ENCODE measurements at places on chromosomes 2 and 18.

- no peak for DNase-seq
Observed at GRCh38 chr18:43405097-43405496, 127.8 kb upstream of the SYT4 start.

DNA sequence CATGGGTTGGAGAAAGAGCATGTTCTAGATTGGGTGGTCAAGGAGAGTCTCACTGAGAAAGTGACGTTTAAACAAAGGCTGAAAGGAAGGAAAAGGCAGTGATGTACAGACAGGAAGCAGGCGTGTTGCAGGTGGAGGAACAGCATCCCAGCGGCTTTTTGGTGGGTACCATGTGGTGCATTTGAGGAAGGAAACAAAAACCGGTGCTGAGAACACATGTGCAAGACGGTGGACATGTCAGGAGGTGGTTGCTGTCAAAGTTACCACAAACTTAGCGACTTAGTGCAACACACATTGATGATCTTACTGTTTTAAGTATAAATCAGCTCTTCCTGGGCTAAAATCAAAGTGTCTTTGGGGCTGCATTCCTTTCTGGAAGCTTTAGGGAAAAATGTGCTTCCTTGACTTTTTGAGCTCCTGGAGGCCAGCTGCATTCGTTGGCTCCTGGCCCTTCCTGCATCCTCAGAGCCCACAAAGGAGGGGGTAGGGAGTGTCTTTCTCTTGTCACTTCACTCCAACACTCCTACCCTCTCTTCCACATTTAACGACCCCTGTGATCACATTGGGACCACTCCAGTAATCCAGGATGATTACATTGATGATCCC is 380.6 kb downstream of the FBXO15 start:
- DNase-seq: no peak

GRCh38 chr18:6557057-6557769 is 142.5 kb upstream of the L3MBTL4 start:
- no peak for DNase-seq

- DNase-seq: peak; percentile 30
Observed at GRCh38 chr18:48949606-48950535, 894 bp downstream of the SMAD7 start.

DNA sequence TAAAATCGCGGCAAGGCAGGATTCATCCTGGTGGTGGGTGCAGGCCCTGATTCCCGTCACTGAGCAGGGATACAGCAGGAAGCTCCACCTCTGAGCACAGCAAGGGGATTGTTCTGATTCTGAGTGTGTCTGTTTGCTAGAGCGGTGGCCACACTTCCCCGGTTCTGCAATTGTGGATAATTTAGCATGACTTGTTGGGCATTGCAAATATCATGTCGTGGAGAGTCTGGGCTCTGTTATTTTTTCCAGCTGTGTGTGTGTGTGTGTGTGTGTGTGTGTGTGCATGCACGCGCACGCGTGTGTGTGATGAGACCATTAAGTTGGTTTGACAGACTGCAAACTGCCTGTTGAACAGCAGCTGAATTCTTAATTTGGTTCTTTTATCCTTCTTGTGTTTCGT is 4.1 kb upstream of the TMEM18 start:
- DNase-seq: no peak

DNA sequence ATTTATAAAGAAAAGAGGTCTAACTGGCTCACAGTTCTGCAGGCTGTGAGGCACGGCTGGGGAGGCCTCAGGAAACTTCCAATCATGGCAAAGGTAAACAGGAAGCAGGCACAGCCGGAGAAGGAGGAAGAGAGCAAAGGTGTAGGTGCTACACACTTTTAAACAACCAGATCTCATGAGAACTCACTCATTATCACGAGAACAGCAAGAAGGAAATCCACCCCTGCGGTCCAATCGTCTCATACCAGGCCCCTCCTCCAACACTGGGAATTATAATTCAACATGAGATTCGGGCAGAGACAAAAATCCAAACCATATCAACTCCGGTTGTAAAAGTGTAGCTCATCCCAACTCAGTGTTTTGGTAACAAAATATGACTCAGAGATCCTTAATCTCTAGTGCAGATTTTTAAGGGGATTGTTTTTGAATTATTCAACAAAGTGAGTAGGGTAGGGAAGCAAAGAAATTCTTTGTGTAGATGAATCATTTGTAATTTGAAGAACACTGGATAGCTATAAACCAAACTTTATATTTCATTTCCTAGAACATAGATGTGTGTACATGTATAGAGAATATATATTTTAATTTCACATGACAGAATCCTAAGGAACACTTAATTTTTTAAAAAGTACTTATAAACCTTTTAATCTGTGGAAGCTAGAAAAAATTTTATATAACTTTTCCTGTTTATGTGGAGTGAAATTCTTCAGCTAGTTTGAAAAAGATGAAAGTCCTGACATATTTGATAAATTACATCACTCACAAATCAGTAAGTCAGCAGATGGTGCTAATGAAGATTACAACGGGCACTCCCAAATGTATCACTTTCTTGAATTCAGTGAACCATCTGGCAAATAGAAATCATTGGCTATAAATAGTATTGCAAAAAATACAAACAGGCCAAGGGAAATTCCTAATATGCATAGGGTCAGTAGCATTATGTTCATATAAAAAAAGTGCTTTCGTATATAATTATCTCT is 130.1 kb downstream of the OLA1 start:
- DNase-seq: no peak

- DNase-seq: no peak
Observed at GRCh38 chr2:216761133-216761532, 65.8 kb upstream of the IGFBP5 start.

- DNase-seq: no peak
Observed at GRCh38 chr2:205139822-205140463, 542.4 kb upstream of the NRP2 start.

DNA sequence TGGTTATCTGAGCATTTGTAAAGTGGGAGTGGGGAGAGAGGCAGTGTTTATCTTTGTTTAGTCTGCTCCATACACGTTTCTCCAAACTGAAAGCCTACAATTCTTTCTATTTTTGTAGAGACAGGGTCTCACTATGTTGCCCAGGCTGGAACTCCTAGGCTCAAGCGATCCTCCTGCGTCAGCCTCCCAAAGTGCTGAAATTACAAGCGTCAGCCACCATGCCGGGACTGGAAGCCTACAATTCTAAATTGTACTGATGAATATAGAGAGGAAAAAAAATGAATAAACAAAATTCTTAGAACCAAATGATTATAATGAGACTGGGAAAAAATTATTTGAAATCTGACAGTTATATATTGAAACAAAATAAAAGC is 1.4 kb upstream of the ZFAND2B start:
- DNase-seq: no peak

DNA sequence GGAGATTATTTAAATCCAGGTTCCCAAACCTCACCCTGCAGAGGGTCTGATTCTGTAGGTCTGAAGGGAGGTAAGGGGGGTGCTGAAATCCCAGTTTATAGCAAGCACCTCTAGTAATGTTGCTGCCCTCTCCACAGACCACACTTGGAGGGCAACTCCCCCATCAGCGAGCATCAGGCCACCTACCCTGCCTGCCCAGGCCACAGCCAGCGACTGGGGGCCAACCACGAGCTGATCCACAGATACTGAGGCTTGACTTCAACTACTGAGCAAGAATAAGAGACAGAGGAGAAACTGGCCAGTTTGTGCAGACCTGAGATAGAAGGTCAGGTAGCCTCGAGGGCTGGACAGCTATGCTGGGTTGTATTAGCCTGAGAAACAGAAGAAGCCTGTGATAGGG is 36.3 kb upstream of the LBH start:
- DNase-seq: no peak

- DNase-seq: no peak
Observed at GRCh38 chr2:85659324-85659981, 8.5 kb downstream of the SFTPB start.

- no peak for DNase-seq
Observed at GRCh38 chr2:199870581-199870980, 19.6 kb upstream of the FTCDNL1 start.

GRCh38 chr2:157786663-157787363 is 89.3 kb downstream of the ACVR1 start:
- no peak for DNase-seq

- DNase-seq: no peak
Observed at GRCh38 chr2:109670556-109671411, 56.6 kb downstream of the SOWAHC start.

GRCh38 chr18:32152705-32153448 is 37.0 kb upstream of the MEP1B start:
- DNase-seq: no peak

DNA sequence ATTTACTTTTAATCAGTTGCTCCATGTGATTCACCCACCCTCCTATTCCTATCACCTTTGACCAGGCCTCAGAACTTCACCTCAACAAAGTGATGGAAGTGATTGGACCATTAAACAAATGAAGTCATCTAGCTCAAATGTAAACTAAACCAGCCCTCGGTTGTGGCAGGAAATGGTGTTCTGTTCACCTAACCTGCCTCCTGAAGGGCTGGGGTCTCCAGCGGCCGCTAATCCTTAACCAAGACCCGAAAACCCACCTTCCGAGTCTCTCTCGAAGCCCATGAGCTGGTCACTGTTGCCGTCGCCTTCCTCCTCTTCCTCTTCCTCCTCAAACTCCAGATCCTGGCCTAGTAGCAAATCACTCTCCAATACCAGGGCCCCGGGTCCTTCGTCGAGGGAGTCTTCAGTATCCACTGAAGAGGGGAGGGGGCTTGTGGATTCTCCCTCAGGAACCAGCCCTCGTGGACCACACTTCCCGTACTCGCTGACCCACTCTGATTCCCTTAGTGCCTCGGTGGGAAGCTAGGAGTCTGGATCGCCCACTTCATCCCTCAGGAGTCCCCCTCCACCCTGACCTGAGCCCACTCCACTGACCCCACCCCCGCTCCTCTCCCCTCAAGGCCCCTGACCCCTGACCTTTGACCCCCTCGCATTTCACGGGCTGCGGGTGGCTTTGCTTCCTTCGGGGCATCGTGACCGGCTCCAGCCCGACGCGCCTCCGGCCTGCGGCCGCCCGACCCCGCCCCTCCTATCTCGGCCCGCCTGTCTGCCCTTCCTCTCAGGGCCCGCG is 503 bp downstream of the ZNF513 start:
- DNase-seq: no peak

DNA sequence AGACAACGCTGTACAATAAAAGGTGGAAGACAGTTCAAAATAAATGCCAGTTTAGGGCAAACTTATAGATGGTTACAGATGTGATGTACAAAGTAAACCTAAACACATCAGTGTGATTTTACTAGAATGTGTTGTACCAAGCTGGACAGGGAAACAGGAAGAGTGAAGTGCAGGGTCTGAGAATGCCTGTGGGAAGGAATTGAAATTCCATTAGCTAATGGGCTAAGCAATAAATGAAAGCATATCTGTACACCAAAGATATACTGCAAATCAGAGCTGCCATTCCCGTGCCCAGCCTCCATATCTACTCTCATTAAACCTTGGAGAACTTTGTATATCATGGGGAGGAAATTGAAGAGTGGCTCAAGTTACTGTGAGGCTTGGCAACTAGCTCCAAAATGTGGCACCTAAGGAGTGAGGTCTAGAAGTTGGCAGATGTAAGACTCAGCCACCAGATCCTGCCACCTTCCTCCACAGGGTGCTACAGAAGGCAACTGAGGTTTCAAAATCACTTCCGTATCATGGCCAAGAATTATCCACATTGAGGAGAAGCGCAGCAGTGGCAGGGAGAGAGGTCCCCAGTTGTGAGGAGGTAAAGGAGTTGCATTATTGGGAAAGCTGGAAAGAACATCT is 277.8 kb downstream of the TCF4 start:
- no peak for DNase-seq

DNA sequence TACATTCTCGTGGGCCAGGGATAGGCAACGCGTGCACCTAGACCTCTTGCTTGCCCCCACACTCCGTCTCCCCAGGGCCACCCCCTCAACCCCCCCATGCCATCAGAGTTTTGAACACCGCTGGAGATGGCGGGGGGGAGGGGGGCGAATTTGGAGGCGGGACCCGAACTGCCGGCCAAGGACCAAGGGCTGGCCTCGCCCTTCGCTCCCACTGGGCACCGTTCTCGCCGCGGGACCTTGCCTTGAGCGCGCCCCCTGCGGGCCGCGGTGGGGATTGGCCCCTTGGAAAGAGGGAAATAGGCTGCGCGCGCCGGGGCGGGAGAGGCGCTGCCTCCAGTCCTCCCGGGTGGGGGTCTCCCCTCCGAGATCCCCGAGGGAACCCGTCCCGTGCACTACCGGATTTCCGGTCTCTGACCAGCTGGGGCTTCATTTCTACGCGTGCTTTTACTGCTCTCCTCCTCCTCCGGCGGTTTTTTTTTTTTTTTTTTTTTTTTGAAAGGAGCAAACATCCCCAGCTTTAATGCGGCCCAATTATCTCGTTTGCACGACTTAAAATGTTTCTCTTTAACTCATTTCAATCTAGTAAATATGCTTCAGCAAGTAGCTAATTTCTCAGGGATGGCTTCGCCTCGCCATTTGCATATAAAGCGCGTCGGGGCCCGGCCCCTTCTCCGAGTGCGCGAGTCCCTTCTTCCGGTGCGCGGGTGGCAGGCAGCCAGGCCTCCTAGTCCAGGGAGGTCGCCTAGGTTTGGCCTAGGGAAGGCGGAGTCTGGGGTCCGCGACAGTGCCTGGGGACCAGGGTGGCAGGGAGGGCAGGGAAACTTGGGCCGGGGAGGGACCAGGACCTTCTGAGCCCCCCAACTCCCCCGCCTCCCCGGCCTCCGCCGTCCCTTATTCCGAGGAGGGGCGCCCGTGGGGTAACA is 10.0 kb upstream of the GBX2 start:
- no peak for DNase-seq

DNA sequence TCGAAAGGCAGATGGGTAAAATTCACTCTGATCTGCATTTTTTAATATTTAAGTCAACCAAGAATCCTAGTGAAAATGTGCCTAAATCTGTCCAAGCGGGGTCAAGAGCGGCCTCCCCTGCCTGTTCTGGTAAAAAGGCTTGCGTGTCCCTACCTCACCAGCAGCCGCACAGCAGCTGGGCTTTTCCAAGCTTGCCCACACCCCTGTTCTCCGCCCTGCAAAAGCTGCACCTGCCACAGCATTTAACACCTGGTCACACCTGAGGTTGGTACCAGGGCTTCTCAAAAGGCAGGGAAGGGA is 25.8 kb upstream of the TMEM182 start:
- DNase-seq: no peak

- DNase-seq: no peak
Observed at GRCh38 chr2:80403081-80403480, 98.5 kb upstream of the LRRTM1 start.
